ENCODE measurements at places on chromosomes 5 and 9.
A peak's percentile ranks its signal among the peaks of the same experiment; 100 is the strongest.

GRCh38 chr9:86733929-86734328 lies 213.4 kb downstream of the GAS1 start:
- DNase-seq, result no peak

DNA sequence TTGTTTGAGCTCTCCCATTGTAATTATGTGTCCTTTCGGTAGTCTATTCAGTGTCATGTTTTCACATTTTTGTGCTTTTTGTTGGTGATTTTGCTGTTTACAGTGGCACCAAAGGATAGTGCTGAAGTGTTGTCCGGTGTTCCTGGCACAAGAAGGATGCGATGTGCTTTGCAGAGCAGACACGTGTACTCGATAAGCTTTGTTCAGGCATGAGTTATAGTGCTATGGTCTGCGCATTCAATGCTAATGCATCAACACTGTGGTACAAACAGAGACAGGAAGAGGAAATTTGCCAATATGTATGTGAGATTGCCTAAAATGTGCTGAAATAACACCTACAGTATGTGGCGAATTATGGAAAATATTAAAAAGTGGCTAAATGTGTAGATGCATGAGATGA lies 913.4 kb upstream of the ACO1 start:
- no peak for DNase-seq

GRCh38 chr9:4341554-4341953 lies 41.7 kb upstream of the GLIS3 start:
- no peak for DNase-seq

GRCh38 chr9:95729669-95730368 lies 145.7 kb upstream of the ERCC6L2 start:
- no peak for DNase-seq

DNA sequence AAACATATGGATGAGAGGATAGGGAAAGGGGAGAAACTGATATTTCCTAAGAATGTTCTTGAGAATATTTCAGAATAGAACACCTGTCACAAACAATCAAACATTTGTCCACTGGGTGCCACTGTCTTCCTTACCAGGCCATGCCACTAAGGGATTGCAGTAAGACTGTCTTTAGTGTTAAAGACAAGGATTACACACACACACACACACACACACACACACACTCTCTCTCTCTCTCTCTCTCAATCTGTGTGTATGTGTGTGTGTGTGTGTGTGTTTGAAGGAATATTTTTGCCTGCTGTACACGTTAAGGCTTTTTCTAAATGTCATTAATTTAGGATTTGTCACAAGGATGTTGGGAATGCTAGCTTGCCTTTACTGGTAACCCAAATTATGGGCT lies 54.4 kb downstream of the CCDC192 start:
- peak; percentile 44 for DNase-seq

DNA sequence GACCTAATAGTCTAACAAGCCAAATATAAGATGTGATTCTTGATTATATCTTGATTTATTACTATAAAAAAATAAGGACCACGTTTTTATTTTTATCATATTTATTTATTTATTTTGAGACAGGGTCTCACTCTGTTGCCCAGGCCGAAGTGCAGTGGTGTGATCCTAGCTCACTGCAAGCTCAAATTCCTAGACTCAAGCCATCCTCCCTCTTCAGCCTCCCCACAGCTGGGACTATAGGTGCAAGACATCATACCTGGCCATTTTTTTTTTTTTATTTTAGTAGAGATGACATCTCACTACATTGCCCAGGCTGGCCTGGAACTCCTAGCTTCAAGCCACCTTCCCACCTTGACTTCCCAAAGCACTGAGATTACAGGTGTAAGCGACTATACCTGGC lies 61.0 kb upstream of the LARP1 start:
- DNase-seq, result no peak

GRCh38 chr9:78298046-78298765 lies 1.3 kb downstream of the PSAT1 start:
- peak; percentile 71 for DNase-seq

DNA sequence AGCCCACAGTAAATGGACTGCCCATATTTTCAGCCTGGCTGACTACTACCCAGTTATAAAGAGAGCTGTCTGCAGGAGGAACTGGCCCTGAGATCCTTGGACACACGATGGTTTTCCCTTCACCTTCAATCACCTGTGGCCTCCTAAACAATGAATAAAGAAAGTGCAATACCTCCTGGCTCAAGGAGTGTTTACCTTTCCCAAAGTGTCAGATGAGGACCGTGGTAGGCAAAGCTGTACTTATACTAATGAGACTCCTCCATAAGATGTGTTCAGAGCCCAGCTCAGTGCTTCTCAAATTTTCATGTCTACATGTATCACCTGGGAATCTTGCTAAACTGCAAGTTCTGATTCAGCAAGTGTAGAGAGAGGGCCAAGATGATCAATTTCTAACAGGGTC lies 284.5 kb upstream of the VLDLR start:
- DNase-seq, result no peak

GRCh38 chr5:126055348-126055729 lies 367.9 kb upstream of the GRAMD2B start:
- DNase-seq, result no peak

DNA sequence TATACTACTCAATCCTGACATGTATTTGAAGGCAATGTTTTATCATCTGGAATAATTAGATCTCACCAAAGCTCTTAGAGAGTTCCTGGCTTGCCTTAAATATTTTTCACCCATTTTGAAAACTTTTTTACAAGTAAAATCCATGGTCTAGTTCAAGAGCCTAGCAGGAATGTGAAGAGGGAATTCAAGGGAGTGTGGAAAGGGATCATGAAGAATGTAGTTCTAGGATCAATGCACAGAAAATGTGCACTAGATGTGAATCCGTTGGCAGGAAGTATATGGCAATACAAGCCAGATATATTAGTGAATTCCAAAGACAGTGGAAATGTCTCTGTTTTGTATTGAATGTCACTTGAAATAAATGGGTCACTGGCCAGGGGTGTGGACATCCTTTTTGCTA lies 167.9 kb upstream of the MOCS2 start:
- no peak for DNase-seq

DNA sequence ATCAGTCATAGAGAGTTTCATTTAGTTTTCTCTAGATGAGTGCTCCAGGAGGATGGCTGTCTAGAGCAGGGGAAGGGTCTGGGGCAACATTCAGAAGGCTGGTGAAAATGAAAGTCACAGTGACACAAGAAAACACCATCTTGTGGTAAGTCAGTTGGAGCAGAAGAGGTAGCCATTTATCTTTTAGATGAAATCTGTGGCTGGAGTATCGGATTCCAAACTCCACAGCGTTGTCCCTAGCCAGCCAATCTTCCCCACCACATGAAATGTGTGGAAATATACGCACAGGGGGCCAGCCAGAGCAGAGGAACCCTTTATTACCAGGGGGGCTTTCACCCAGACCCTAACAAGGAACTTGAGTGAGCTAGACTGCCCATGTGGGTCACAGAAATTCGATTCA lies 15.9 kb upstream of the TNFAIP8 start:
- no peak for DNase-seq

DNA sequence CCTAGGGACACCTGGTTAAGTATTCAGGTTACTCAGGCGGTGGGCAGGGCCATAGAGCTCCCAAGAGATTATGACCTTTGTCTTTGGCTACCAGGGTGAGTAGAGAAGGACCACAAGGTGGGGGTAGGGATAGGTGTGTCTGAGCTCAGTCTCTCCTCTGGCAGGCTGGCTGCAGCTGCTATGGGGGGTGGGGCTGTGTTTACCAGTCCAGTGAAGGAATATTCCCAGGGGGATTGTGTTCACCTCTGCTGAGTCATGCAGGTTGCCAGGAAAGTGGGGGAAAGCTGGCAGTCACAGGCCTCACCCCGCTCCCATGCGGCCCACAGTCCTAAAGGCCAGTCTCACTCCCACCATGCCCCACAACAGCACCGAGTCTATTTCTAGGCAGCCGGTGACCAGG lies 53.6 kb upstream of the POU5F2 start:
- no peak for DNase-seq

DNA sequence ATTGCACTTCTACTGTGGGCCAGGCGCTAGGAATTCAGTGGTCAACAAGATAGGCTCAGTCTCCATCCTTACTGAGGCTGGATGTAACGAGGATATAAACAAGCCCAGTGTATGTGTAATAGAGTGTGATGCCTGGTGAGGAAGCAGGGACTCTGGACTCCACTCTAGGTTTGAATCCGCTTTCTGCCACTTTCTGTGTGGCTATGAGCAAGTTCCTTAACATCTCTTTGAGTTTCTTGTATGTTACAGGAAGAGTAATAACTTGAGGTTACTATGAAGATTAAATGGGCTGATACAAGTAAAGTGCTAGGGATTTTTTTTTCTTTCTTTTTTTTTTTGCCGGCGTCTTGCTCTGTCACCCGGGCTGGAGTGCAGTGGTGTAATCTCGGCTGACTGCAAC lies 12.4 kb downstream of the DOCK2 start:
- no peak for DNase-seq

DNA sequence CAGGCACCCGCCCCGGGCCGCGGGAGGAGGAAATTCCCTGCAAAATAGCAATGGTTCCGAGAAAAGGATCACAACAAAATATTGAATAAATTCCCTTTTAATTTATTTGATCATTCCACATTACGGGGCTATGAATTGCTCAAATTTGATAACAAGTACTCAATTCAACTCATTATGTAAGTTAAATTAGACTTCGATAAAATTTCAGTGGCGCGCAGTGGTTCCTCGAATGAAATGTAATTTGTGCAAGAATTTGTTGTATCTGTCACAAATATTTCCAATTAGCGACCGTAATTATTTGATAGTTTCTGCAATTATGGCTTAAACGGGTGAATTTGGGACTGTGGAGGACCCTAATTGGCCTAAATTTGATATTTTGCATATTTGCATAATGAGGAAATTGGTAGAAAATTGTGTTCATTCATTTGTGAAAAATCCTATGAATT lies 76.0 kb upstream of the TBCA start:
- DNase-seq, result no peak

GRCh38 chr9:82488313-82489200 lies 500.0 kb downstream of the SPATA31D1 start:
- DNase-seq, result no peak

GRCh38 chr9:92707530-92707929 lies 37.6 kb upstream of the IPPK start:
- no peak for DNase-seq

DNA sequence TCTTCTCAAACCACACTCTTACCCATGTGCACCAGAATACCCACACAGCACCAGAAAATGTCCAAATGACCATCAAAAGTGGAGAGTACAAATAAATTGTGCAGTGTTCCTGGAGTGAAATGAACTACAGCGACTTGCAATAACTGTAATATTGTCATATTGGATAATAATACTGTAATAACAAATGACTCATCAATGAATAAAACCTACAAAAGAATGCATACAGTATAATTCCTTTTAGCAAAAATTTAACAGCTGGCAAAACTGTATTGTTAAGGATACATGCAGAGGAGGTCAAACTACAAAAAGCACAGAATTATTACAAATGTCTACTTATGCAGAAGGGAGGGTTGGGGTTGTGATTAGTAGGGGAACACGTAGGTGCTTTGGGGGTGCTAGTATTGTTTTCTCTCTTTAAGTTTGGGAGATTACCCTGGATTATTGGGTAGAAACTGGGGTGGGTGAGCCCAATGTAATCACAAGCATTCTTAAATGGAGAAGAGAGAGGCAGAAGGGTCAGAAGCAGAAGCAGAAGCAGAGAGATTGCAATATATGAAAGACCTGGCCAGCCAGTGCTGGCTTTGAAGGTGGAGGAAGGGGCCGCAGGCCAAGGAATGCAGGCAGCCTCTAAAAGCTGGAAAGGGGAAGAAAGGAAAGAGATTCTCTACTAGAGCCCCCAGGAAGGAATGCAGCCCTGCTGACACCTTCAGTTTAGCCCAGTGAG lies 21.8 kb downstream of the IRF1 start:
- no peak for DNase-seq

- no peak for DNase-seq
These were observed 22.7 kb downstream of the ANXA2R start for GRCh38 chr5:43017428-43017815.

DNA sequence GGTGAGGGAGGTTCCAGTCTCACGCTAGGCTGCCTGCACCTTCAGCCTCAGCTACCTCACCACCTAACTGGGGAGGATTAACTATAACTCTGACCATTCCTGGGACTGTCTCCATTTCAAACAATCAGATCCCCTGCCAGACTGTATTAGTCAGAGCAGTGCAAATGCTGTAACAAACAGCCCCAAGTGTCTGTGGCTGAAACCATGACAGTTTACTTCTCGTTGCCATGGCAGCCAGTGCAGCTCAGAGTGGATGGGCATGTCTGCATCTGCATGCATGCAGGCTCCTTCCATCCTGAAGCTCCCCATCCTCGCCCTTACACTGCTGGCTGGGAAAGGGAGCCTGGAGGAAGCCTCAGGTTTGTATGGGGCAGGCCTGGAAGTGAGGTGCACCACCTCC lies 86.7 kb downstream of the KCNIP1 start:
- DNase-seq, result no peak

GRCh38 chr5:1786621-1787471 lies 12.8 kb downstream of the MRPL36 start:
- DNase-seq, result no peak

DNA sequence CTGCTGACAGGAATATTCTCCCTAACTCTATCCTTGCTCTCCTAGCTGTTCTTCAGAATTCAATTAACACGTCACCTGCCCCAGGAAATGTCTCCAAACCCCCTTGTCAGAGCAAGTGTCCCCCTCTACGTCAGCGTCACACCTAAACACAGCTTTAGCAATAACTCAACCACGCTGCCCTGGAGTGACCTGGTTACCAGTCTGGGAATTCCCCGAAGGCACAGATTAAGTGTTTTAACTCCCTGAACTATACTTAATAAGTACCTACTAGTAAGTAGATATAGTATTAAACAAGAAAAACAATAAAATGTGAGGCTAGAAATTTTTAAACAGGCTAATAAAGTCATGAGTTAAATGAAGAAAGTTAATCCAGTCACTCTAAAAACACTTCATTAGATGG lies 78.4 kb downstream of the FANCC start:
- no peak for DNase-seq

DNA sequence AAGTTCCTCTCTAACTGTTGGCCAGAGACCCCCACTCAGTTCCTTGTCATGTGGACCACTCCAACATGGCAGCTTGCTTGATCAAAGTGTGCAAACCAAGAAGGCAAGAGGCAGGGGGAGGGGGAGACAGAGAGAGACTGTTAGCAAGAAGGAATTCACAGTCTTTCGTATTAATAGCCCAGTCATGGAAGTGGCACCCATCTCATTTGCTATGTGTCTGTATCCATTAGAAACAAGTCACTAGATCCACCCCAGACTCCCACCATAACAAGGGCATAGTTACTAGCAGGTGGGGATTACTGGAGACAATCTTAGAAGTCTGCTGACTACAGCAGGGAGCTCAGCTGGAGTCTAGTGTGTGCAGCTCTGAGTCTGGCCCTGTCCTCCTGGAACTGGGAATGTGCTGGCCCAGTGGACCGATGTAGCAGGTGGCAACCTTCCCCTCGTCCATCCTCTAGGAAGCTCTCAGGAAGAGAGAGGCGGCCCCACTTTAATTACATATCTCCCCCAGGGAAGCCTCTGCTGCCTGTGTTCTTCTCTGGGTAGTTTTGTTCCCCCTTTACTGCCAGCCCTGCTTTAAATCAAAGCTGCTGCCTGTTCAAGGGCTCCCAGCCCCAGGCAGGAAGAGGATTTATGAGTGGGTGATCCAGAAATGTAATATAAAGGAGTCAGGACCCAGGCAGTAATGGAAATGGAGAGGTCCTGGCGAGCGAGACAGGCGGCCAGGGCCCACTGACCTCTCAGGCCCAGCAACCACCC lies 47.8 kb upstream of the ALDH1B1 start:
- no peak for DNase-seq

- no peak for DNase-seq
These were observed 113.4 kb upstream of the ASTN2 start for GRCh38 chr9:117528225-117528624.

GRCh38 chr9:124266826-124267201 lies 9.1 kb downstream of the NEK6 start:
- no peak for DNase-seq
